ENCODE measurements at places on chromosomes 3 and 15.

- DNase-seq, result no peak
These were observed 68.5 kb downstream of the CPN2 start for GRCh38 chr3:194282436-194283122.

DNA sequence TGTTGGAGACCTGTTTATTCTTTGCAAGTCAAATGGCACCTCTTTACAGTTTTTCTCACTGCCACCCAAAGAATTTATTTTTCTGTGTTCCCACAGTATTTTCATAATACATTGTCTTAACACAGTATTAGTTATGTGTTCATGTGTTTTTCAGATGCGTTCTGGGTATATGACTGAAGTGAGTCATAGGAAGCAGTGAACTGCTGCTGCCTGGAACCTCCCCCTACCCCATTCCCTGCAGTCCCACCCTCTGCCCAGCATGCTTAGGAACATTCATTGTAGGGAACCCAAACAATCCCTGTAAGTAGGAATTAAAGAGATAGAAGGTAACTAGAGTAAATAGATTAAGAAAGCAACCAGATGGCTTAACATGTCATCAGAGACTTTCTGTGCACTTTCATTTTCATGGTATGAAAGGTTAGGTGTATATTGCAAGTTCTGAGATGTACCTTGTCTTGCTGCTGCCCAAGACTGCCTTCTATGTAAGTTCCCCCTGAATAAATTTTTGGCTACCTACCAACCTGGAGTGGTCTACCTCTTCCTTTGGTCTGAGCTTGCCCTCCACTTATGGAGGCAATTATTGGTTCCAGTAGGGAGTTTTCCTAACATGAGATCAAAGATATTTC lies 21.9 kb upstream of the SQOR start:
- DNase-seq, result no peak

DNA sequence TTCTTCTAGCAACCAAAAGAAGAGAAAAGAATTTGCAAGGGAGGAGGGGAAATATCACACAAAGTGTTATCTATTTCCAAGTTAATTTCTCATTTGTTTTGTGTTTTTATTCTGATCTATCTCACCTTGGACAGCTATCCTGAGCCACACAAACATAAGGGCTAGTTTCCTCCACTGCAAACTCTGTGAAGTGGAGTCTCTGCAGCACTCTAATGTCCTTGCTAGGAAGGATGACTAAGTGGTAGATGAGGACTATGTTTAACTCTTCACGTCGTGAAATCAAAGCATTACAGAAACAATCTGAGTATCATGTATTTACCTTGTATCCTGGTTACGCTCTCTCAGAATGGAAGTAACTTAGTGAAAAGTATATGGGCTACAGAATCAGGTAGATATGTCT lies 33.9 kb upstream of the CHRM5 start:
- DNase-seq, result no peak

DNA sequence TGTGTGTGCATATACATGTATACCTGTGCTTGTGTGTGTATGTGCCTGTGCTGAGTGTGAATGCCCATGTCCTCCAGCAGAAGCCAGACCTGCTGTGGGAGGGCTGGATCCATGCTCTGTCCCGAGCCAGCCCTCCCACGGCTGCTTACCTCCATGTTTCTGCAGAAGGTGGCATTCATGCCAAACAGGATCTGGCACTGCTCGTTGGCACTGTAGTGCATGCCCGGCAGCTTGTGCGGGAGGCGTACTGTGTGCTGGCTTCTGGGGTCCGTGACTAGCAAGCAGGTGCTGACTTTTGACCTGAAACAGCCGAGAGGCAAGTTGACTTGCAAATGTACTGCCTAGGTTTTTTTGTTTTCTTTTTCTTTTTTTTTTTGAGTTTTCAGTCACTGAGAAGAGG lies 189.3 kb downstream of the ADAMTS17 start:
- no peak for DNase-seq

DNA sequence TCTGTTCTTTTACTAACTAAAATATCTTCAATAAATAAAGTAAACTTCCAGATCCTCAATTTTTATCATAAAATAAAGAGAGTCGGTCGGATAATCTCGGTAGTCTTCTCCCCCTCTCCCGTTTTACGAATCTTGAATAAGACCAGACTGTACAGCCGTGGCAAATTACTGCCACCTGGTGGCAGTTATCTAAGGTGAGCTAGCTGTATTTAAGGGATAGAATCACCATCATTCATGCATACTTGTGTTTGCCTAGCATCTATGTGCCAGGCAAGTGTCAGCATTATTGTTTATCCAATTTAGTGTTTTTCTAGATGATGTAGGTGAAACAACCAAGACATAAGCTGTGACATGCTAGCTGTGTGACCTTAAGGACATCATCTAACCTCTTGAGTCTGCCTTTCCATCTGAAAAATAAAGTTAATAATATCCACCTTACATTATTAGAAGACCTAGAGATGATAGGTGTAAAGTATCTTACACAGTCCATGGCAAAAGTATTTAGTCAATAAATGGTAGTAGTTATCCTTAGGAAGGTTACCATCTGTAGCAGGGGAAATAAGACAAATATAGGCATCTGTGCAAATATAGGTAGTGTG lies 21.3 kb downstream of the DUT start:
- DNase-seq, result peak; percentile 78

GRCh38 chr3:56800832-56801661 lies 702 bp downstream of the ARHGEF3 start:
- peak; percentile 60 for DNase-seq

DNA sequence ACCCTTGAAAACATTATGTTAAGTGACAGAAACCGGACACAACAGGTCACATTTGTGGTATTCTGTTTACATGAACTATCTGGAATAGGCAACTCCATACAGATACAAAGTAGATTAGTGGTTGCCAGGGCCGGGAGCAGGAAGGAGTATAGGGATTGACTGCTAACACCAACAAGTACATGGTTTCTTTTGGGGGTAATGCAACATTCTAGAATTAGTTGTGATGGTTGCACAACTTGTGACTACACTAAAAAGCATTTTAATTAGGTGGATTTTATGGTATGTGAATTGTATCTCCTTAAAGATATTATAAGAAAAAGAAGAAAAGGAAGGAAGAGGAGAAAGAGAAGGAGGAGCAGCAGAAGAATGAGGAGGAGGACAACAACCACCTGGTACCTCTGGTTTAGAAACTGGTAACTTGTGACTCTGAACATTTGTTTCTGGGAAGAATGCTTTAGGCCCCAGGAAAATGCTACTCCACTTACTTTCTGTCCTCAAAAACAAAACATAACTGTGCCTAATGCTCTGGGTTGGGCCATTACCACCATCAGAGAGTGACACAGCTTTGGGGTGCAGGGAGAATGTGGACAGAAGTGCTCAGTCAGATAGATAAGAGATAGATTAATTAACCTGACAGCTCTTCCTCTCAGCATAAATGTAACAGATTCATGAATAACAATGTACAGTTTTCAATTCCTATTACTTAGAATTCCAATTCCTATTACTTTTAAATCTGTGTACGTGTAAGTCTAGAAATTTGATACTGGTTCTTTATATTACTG lies 20.3 kb downstream of the SETMAR start:
- no peak for DNase-seq

DNA sequence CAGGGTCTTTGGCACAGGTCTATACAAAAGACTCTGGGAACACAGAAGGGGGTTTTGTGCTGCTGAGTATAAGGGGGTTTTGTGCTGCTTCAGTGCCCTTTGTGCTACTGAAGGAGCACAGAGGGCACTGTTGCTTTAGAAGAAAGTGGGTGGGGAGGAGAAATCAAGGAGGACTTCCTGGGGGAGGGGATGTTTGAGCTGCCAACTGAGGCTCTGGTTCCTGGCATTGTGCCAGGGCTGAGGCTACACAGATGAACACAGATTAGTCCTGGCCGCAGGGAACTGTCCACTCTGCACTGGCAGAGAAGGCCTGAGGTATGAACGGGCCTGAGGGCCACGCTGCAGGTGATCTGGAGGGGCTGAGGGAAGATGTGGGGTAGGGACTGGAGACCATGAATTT lies 32.2 kb upstream of the SEC13 start:
- no peak for DNase-seq

GRCh38 chr15:70361891-70362290 lies 264.2 kb upstream of the TLE3 start:
- DNase-seq, result no peak

DNA sequence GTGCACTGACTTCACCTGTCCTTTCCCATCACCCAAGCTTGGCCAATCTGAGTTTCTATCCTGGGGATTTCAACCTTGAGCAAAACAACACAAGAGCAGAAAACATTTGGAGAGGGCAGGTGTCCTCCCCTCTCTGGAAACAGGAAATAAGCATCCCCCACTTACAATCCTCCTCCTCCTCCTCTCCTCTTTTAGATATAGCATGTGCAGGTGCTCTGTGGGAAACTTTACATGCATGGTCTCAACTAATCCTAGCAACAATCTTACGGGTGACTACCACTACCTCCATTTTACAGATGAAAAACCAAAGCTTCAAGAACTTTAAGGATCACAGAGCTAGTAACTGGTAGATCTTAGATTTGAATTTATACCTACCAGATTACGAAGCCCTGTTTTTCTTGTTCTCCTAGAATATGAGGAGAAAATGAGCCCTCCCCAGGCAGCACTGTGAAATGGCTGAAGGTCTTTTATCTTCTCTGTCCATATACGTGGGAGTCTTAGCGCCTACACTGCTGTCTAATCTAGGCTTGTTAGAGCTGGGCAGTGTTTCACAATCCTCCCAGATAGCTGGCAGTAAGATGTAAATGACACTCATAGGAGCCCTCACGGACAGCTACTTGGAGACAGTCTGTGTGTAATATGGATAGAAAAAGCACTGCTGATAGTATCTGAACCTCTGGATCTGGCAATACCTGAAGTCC lies 301.2 kb upstream of the PROK2 start:
- DNase-seq, result no peak

- no peak for DNase-seq
These were observed 158.0 kb downstream of the FBLN2 start for GRCh38 chr3:13706886-13707285.

DNA sequence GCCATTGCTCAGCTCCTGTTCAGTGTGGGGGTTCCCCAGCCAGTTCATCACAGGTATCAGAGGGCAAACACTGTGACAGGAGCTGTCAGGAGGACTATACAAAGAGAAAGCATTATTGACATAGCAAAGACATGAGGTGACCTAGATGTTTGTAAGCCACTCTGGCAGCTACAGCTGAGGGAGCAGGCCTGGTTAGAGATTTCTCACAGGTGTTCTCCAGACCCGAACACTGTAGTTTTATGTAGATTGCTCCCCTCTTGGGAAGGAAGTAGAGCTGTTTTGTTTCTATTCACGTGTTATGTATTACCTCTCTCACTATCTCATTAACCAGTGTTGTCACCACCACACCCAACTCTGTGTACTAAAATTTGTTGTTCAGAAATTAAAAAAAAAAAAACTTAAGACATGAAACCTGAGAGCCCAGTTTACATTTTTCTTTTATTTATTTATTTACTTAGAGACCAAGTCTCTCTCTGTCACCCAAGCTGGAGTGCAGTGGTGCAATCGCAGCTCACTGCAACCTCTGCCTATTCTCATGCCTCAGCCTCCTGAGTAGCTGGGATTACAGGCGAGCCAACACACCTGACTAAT lies 123.7 kb downstream of the RBPMS2 start:
- DNase-seq, result no peak

GRCh38 chr3:64184621-64185020 lies 40.6 kb downstream of the PRICKLE2 start:
- no peak for DNase-seq

DNA sequence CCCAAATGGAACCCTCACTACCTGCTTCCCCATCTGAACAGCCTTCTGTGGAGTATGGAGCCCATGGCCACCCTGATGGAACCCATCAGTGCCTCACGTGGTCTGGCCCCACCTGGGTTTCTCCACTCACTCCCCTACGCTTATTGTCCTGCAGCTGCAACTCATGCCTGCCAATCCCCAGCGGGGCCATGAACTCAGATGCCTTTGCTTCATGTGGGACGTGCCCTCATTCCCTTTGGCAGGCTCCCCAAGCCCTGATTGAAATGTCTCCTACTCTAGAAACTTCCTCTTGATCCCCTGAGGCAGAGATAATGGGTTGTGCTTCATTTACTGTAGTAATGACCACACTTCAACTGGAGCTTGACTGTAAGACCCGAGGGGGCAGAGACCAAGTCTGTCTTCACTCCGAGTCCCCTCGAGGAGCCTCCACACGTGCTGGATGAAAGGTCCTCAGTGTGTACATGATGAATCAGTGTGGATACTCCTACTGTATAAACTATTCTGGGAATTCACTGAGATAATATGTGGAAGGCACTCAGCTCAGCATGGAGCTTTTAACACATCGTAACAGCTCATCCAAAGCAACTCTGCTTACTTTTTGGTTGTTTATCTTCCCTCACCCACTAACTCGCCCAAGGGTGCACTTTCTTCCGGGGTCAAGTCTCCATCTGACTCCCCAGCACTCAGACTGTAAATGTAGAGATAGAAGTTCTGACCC lies 232.8 kb upstream of the BHLHE40 start:
- DNase-seq, result peak; percentile 8

DNA sequence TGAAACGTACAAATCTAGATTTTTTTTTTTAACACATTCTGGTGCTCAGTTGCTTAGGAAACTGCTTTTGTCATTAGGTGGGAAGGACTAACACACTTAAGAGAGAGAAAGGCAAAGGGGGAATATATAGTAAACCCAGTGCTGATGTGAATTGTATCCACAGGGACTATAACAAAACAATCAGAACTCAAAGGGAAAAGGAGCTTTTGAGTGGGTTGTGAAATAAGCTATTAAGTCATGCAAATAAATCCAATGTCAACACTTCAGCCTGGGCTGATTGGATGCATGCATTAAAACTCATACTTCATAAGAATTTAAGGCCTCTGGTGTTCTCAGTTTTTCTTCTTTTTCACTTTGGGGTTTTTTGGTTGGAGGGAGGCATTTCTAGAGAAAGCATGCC lies 628.9 kb downstream of the FHIT start:
- DNase-seq, result no peak

- peak; percentile 26 for DNase-seq
These were observed 74.7 kb downstream of the SPATA16 start for GRCh38 chr3:173066044-173067004.

DNA sequence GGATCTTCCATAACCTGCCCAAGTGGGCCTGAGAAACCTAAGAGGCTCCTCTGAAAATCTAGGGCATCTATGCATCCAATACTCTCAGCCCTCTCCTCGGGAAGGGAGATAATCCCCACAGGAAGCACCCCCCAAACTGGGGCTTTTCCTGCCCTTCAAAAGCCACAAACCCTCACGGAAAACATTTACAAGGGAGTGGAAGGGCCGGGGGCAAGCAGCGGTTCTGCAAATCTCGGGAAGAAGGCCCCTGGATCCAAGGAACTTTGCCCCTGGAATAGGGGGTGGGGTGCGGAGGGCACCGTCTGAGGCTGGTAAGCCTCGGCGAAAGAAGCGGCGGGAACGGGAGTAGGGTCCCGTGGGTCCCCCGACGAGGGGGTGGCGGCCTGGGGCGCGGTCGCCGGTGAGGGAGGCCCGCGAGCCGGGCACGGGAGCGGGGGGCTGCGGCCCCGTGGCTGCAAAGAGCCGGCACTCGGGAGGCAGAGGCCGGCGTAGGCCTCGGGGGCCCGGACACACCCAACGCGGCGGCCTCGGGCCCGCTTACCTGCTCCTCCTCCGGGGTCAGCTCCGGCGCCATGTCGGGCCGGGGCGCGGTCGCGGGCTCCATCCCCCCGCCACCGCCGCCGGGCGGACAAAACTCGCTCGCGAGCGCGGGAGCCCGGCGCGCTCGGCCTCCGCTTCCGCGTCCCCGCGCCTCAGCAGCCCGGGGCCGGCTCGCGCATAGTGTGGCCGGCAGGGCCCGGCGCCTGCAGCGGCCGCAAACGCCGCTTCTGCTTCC lies 755 bp downstream of the PTPN9 start:
- peak; percentile 66 for DNase-seq

- DNase-seq, result no peak
These were observed 36.8 kb downstream of the PGPEP1L start for GRCh38 chr15:98970799-98971198.

GRCh38 chr15:23569151-23569925 lies 3.9 kb downstream of the MKRN3 start:
- DNase-seq, result peak; percentile 22
